ENCODE measurements at places on chromosomes 11 and 22.

- DNase-seq: no peak
Measured at GRCh38 chr11:8095806-8096522, 15.0 kb downstream of the TUB start.

DNA sequence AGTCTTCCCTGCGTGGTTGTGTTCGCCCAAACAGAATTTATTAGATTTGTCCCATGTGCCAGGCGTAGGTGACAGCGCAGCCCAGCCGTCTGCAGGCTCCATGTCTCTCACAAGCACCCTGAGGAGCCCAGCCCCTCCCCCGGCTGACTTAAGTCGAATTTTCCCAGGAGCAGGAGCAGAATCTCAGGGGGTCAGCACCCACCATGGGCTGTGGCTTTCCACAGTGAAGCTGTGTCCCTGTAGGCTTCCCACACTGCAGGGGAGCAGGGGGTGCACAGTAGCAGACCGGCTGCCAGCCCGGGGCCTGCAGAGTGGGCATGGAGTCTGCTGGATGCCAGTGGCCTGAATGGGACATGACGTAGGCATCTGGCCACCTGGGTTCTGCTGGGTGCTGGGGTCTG is 16.0 kb downstream of the PARVG start:
- no peak for DNase-seq

- DNase-seq: no peak
Measured at GRCh38 chr11:130544266-130544665, 95.8 kb downstream of the ADAMTS15 start.

DNA sequence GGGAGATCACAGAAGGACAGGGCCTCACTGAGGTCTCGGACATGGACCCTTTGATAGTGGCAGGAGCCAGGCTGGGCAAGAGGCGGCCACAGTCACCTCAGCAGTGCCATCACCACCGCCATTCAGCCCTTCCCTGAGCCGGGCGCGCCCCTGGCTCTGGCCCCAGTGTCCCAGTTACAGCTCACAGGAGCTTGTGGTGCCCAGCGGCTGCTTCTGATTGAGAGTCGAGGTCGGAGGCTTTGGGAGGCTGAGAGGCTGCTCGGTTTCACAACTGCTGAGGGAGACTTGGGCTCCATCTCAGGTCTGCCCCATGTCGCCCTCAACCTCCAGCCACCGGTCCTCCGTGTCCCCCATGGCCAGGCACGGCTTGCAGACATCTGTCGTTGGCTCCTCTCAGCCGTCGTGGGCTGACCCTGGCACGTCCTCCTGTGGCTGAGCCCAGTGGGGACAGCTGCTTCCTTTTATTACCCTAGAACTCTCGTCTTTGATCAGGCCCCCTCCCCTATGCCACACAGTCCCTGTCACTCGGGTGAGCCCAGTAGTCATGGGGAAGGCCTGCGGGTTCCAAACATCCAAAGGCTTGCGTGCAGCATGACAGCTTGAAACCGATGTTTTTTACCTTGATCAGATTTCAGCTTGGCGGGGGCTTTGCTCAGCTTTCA is 28.4 kb upstream of the PPP6R3 start:
- no peak for DNase-seq

DNA sequence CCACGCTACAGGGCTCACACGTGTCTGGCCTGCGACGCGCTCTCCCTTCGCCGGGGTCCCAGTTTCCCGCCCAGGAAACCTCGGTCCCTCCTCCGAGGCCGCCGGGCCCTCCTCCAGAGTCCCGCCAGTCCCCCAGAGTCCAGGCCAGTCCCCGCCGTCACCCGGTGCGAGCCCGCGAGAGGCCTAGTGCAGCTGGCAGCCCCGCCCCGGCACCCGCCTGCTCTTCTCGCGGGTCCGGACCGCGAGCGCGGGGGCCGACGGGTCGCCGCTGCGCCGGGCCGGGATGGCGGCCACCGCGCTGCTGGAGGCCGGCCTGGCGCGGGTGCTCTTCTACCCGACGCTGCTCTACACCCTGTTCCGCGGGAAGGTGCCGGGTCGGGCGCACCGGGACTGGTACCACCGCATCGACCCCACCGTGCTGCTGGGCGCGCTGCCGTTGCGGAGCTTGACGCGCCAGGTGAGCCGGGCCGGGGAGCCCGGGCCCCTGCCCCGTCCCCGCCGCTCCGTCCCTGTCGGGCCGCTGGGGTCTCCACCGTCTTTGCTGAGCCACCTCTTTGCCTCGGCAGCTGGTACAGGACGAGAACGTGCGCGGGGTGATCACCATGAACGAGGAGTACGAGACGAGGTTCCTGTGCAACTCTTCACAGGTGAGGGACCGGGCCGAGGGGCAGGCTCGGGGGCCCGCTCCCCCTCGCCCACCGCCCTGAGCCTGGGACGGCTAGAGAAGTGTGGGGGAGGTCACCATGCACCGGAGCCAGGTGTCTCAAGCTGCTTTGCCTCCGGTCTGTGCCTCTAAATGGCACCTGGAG is at the start of gene PTPMT1:
PTPMT1 (plus strand) TSS at position 260 of the 809 bp plus-strand sequence; CDS start at position 284, 24 bp downstream.
- DNase-seq: no peak

DNA sequence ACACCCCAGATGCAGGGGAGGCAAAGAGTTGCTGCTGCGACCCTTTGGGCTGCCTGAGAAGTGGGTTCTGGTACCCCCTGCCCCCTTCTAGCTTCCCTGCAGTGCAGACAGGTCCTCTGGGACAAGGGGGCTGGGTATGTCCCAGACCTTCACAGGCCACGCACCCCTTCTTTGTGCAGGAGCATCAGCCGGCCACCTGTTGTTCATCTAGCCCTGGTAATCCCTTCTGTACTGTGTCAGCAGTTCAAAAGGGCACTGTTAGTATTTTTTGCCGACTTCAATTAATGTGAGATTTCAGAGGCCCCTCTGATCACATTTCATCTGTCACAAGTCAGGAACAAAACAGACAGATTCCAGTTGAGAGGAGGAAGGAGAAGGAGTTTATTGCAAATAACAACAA is 49.9 kb downstream of the ALX4 start:
- no peak for DNase-seq

DNA sequence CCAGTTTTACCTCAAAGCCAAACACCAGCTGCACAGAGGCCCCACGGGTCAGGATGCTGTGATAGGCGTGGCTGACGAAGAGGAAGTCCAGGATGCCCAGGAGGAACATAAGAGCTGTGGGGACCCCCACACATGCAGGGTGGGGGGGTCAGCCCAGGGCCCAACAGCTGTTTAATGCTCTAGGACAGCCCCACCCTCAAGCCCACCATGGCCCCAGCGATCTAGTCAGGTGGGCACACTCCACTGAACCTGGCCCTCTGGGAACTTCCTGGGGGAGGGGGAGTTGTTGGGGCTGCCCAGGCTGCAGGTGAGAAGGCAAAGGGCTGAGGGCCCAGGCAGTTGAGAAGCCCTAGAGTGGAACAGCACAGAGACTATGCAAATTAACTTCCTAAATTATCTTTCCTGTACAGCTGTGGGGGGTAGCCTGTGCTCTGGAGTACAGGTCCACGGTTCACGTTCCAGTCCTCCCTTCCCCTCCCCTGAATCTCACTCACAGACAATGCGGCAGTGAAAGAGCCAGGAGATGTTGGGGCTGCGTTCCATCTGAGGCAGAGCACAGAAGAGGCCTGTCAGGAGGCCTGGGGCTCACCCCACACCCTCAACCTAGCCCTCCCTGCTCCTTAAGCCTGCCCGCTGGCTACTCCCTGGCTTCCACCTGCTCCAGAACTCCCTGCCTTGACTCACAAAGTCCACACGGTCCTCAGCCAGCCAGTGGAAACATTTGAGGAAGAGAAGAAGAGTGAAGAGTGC is 1.9 kb downstream of the SYVN1 start:
- no peak for DNase-seq

GRCh38 chr22:50471962-50472361 is 2.9 kb downstream of the SBF1 start:
- no peak for DNase-seq

- no peak for DNase-seq
Measured at GRCh38 chr11:64750361-64751054, 6.6 kb upstream of the RASGRP2 start.

DNA sequence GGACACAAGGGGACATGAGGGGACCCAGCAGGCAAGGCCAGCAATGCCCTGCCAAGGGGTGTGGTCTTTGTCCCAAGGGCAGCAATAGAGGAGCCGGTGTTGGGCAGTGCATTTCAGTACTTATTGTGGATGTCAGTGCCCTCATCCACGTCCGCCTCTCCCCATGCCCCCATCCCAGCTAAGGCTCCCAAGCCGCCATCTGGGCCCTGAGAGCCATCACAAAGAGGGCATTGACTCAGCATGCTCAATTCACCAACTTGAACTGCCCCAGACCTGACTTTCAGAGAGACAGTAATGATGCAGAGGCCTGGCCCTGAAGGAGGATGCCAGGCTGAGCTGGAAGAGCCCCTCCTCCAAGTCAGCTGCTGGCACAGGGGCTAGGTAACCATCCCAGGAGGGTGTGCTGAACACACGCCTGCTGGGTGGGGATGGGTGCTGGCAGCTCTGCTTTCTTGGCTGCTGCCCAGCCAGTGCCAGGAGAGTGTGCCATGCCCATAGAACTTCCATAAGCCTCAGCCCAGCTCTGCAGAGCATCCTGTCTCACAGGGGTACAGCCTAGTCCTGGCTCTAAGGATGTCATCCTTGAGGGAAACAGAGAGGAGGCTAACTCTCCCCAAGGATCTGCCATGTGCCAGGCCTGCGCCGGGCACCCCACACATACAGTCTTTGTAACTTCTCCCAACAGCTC is 46.5 kb downstream of the PDE2A start:
- DNase-seq: no peak

DNA sequence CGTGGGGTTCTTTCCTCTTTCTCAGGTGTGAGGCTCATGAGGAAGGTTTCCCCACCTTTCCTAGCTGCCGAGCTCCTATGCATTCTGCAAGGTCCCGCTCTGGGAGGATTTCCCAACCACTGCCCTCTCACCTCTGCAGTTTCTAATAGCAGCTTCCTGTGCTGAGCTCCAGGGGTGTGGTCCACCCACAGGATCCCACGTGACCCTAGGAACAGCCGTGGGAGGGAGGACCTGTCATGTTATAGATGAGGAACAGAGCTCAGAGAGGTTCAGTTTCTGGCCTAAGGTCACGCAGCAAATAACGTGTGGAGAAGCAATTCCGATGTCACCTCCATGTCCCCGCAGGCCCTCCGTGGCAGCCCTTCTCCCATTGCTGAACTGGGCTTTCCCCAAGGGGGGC is 38.5 kb downstream of the FLRT1 start:
- DNase-seq: no peak

DNA sequence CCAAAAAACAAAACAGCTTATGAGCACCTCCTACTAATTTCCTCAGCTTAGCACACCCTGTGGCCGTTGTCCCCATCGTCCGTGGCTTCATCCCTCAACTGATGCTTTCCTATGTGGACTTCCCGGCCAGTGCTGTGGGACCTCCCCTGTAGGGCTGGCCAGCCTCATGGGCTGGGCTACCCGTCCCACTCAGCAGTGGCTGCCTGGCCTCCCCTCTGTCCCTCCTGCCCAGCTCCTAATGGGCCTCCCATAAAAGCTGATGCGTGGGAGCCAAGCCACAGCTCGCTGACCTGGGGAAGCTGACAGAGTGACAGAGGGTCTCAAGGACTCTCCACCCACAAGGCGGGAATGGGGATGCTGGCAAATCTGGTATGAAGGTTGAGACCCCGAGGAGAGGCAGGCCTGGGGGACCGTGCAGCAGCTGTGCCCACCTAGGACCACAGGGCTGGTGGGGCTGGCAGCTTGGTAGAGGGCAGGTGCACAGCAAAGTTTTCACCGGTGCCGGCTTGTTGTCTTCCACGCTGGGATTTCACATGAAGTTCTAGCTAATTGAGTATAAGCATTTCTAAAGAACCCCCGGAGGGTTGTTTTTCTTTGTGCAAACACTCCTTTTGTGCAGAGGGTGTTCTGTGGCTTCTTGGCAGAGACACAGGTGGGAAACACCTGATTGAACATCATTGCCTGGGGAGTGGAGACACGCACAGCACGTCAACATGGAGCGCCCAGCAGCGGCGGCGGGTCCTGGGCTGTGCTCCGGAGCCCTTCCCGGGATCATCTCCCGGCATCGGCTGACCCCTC is 23.2 kb downstream of the TBX1 start:
- no peak for DNase-seq

DNA sequence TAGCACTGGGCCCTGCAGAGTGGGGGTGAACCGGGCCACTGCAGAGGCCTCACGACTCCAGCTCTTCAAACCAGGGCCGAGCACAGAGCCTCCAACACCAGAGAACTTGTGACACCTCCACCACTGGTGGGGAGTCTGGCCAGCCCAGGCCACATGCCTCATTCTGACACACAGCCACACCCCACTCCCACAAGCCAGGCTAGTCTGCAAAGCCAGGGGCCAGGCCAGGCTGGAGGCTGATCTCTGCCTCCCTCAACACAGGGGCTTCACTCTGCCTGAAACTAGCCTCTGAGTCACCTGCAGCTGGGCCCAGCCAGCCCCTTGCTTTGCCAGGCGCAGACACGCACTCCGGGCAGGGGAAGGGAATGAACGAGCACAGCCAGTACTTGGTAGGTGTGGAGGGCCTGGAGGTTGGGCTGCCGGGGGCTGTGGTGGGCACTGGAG is 102.9 kb downstream of the MED15 start:
- DNase-seq: no peak

DNA sequence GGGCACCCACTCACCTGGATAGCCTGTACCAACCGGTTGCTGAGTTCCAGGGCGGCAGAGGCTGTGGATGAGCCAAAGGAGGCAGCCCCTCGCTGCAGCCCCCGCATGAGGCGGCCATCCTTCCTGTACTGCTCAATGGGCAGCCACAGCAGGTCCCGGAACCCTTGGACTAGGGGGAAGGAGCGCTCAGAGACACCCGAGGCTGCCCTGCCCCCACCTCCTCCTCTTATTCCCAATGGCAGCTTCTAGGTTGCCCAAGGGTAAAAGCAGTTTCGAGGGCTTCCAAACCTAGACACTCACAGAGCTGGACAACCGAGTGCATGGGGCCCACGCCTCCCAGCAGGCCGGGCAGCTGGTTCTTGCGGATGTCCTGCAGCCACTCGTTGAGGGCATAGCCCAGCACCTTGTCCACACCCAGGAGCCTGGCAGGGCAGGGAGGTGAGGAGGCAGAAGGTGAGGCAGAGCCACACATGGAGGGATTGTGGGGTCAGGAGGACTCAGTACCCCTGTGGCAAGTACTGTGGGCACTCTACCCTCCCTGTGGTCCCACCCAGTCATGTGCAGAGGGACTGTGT is 18.1 kb upstream of the EHD1 start:
- no peak for DNase-seq

DNA sequence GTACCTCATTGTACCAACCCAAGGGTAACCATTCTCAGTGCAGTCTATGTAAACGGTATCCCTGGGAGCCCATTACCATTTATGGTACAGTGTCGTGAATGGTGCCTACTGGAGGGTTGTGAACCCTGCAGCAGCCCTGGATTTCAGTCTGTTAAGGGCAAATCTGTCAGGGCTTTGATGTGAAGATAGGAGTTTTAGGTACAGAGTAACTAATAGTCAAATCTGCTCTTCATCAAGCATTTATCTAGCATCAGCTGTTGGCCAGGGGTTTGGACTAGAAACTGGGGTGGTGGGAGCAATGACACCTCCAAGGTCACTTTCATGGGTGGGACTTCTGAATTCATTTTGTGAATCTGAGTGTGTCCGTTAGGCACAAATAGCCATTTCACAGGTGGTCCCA is 50.6 kb upstream of the RFPL3 start:
- no peak for DNase-seq

GRCh38 chr11:71461696-71462095 is 8.7 kb downstream of the NADSYN1 start:
- DNase-seq: no peak

All from AG04450 (cell line).